ENCODE measurements at places on chromosomes 1 and 21. TPM values are rescaled to one million over a fixed set of nuclear protein-coding genes. Genes with fewer than 3 reads are reported as not detected.

The NCAM2 gene
- total RNA-seq, result not detected

The MKNK1 gene
- 22.7 TPM for total RNA-seq

The CHIA gene
- total RNA-seq, result not detected

The LCE1A gene
- not detected for total RNA-seq

The CCDC18 gene
- 10.3 TPM for total RNA-seq

GRCh38 chr1:77845951-77846350 is 42.5 kb upstream of the NEXN start:
- no peak for DNase-seq
- no peaks in the 10 kb centered on the region for H3K36me3 ChIP-seq
- no peak overlapping the region for H3K27ac ChIP-seq
- no peaks in the 10 kb centered on the region for H3K4me1 ChIP-seq

GRCh38 chr1:91876781-91877573 is 9.0 kb downstream of the TGFBR3 start:
- no peaks in the 10 kb centered on the region for H3K27me3 ChIP-seq
- no peak overlapping the region for H3K27ac ChIP-seq
- no peaks in the 10 kb centered on the region for H3K36me3 ChIP-seq
- no peak for DNase-seq
- H3K4me3 ChIP-seq, result no peak overlapping the region

DNA sequence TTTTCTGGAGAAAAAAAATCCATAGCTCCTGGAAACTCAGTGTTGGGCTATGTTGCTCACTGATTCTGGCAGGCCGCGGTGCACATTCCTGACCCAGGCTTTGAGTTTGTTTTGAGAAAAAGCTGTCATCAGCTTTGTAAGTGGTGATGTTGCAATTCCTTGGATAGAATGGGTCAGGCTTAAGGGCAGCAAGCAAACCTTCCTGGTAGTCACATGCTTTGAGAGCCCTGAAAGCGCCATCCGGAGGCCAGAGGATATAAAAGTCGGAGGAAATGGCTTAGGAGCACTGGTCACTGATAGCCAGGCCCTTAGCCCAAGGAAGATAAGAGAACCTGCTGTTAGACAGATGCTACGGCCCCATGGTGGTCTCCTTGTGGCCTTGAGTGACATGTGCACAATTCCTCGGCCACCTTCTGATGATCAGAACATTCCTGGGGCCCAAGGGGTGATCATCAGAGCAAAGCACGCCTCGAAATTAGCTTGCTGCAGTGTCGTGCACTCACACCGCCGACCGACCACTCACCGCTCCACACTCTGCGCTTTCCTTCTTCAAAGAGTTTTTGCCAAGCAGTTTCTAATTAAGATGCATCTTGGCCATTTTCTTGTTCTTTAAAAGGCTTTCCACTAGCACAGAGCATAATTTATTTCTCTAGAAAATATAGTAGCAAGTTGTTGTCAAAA is 78.6 kb downstream of the MAN1C1 start:
- peak overlapping the region; percentile 74 for H3K27ac ChIP-seq
- no peak overlapping the region for H3K4me3 ChIP-seq
- DNase-seq, result peak; percentile 84
- H3K27me3 ChIP-seq, result no peaks in the 10 kb centered on the region
- H3K36me3 ChIP-seq, result no peaks in the 10 kb centered on the region
- H3K4me1 ChIP-seq, result no peaks in the 10 kb centered on the region

DNA sequence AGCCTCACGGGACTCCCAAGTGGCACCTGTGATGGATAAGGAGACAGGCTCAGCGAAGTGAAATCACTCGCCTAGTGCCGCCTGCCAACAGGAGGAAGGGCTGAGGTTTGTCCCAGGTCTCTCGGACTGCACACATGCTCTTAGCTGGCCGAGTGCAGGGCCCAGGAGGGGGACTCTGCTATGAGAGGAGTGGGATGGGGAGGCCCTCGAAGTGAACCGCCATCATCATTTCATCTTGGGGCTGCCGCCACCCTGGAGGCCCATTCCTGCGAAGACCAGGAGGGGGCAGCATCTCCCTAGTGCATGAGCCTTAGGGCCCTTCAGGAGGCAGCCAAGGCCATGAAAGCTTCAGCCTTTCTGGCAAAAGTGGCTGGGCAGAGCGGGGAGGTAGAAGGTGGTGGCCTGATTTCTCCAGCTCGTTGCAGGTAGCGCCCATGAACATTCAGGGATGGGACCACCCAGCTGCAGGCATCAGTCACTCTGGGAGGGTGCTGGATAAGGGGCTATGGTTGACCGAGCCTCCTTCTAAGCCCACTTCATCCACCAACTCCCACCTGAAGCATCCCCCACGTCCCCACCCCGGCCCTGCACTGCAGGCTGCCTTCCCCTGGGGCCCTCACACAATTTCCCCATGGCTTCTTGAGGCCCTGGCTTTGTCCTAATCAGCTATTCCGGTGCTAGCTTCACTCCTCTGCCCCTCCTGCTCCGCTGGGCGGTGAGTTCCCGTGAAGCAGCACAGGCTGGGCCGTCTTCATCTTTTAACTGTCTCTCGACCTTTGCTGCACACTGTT is 17.2 kb upstream of the RASSF5 start:
- peak; percentile 82 for DNase-seq
- H3K36me3 ChIP-seq, result no peaks in the 10 kb centered on the region
- peaks cover 3% of the 10 kb centered on the region for H3K4me1 ChIP-seq
- no peaks in the 10 kb centered on the region for H3K27me3 ChIP-seq

DNA sequence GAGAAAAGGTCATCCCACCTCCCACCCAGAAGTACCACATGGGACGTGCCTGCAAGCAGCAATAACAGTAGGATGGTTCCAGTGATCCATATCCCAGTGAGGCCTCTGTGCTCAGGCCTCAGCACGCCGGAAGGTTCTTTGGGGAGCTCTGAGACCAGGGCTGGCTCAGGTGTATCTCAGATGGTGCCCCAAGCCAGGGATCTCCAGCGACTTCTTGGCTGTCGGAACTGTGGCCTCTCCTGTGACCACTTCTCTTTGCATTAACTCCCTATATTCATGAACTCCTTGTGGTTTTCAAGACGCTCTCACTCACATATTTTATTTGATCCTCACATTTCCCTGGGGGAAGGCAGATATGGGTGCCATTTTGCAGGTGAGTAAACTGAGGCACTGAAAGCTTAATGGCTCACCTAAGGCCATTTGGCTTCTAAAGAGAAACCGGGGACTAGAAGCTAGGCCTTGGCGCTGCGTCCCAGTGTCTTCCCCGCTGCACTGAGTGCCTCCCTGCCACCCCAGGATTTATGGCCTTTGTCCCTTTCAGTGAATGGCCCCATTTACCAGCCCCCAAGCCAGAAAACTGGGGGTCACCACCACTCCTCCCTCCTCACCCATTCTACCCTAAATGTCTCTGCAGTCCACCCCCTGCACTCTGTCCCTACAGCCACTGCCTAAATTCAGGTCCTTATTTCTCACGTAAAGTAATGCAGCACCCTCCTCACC is 101.9 kb downstream of the CCDC185 start:
- no peak overlapping the region for H3K4me3 ChIP-seq
- no peaks in the 10 kb centered on the region for H3K4me1 ChIP-seq
- no peaks in the 10 kb centered on the region for H3K36me3 ChIP-seq
- H3K27me3 ChIP-seq, result no peaks in the 10 kb centered on the region

- peaks cover 14% of the 10 kb centered on the region for H3K4me1 ChIP-seq
- H3K27ac ChIP-seq, result no peak overlapping the region
- no peaks in the 10 kb centered on the region for H3K36me3 ChIP-seq
These were observed 2.9 kb downstream of the KCNJ10 start for GRCh38 chr1:160066829-160067745.

DNA sequence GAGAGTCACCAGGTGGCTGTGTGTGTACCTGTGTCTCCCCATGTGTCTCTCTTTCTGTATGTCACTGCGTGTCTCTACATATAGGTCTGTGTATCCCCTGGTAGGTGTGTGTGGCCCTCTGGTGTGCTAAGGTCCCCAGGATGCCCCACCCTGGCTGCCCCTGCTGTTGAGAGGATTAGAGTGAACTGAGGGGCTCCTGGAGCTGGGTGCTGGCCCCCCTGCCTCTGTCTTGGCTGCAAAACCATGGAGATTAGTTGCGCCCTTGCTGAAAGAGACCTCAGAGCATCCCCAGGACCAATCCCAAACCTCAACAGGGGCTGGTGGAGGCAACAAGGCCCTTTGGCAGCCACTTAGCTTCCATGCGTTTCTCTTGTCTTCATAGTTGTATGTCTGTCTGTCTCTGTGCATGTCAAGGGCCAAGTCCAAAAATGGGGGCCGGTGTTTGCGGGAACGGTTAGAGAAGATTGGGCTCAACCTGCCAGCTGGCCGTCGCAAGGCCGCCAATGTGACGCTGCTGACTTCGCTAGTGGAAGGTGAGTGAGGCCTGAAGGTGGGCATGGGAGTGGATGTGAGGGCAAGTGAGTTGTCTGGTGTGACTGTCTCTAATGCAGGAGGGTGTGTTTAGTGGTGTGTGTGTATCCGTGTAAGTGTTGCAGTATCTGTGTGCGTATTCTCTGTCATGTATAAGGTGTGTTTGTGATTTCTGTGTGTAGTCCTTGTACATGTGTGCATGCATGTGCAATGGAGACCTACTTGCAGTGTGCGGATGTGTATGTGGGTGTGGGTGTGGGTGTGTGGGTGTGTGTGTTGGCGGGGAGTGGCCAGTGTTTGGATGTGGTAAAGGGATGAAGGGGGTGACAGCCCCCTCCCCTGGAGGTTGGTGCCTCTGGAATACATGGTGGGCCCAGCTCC is 16.7 kb downstream of the TFAP2E start:
- H3K4me3 ChIP-seq, result no peak overlapping the region
- no peaks in the 10 kb centered on the region for H3K36me3 ChIP-seq
- no peak for DNase-seq
- H3K27me3 ChIP-seq, result no peaks in the 10 kb centered on the region

DNA sequence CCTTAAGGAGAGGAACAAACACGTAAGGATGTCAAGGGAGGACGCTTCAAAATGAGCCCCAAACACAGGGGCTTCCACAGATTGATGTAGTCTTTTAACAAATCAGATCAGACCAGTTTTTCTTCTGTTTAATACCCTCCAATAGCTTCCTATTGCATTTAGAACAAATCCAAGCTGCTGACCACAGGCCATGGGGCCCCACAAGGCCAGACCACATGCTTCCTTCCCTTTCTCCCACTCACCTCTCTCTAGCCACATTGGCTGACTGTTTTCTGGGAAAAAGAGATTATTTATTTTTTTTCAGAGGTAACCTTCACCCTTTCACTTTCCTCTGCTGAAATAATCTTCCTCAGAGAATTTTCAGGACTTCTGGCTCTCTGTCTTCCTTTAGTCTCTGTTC is 380.6 kb downstream of the SIPA1L2 start:
- no peak overlapping the region for H3K4me3 ChIP-seq
- H3K36me3 ChIP-seq, result no peaks in the 10 kb centered on the region
- no peaks in the 10 kb centered on the region for H3K4me1 ChIP-seq
- H3K27me3 ChIP-seq, result no peaks in the 10 kb centered on the region
- H3K27ac ChIP-seq, result peak overlapping the region; percentile 46

DNA sequence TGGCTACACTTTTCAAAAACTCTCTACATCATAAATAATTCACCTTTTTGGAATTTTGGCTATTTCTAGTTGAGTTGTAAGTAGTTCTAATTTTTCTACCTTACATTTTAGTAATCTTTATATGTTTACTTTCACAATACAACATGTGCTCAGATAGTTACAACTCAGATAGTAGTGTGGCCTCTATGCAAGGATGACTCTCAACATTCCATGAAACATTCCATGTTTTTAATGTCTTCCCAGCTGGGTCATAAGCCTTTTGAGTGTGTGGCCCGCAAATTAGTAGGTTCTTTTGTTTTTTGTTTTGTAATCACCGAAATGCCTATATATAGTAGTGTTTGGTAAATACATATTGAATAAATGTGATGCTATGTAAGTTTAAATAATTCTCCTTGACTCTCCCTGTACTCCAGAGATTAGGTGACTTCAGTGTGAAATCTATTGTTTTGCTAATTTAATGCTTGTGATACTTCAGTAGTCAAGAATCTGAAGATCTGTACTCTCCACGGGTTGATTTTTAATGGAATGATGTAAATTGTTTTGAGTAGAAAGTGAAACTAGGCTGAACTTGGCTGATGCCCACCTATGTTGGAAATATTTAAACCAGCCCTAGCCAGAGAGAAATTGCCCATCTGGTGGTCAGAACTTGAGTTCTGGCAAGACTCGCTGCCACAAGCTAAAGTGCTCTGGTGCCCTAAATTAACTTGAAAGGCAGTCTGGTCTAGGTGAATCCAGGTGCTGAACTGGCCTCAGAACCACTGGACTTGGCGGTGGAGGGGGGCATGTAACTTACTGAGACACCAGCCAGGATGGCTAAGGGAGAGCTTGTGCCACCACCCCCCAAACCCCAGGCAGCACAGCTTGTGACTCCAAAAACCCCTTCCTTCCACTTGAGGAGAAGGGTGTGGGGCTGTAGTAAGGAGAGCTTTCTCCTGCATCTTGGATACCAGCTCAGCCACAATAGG is 165.6 kb downstream of the USP25 start:
- H3K27ac ChIP-seq, result no peak overlapping the region
- H3K4me3 ChIP-seq, result no peak overlapping the region
- DNase-seq, result no peak
- no peaks in the 10 kb centered on the region for H3K36me3 ChIP-seq
- H3K4me1 ChIP-seq, result no peaks in the 10 kb centered on the region

GRCh38 chr1:145977486-145978470 is 13.3 kb downstream of the POLR3GL start:
- H3K27ac ChIP-seq, result no peak overlapping the region
- H3K36me3 ChIP-seq, result no peaks in the 10 kb centered on the region
- peak; percentile 68 for DNase-seq
- H3K4me1 ChIP-seq, result peaks cover 32% of the 10 kb centered on the region

DNA sequence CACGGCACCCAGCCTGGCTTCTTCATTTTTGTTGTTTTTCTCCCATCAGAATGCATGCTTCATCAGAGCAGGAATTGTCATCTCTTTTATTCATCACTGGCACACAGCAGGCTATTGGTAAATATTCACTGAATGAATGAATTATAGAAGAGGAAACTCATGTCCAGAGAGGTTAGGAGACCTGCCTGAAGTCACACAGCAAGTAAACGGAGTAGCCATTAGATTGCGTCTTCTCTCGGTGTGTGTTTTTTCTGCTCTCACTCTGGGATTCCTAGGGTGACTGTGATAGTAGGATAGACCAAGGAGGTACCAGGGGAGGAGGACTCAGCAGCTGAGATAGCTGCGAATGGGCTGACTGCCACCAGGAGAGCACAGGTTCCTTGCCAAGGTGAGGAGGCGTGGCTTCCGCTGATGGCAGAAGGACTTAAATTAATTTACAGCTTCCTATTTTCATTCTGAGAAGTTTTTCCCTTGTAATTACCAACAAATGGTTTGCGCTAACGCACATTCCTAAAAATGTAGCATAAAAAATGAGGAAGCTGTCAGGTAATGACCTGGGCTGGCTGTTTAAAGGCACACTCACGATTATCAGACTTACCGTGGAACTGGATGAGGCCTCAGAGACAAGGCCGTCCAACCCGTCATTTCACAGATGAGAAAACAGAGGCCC is 4.5 kb upstream of the NCMAP start:
- H3K27ac ChIP-seq, result peak overlapping the region; percentile 81
- DNase-seq, result no peak
- no peaks in the 10 kb centered on the region for H3K36me3 ChIP-seq

DNA sequence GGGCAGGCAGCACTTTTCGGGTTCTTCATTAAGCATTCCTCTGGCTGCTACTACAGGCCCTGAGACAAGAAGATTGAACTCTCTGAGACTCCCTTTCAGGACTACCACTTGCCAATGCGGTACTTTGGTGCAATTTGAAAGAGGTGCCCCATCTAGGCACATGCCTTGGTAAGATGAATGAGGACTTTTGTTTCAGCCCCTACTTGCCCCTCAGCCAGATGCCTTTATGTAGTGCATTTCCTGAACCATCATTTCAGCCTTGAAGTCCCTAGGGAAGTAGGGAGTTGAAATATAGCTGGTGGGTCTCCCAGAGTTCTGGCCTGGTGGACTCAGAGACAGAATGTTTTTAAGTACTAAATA is 123.8 kb downstream of the PLXNA2 start:
- no peak for DNase-seq
- H3K27me3 ChIP-seq, result no peaks in the 10 kb centered on the region
- H3K4me1 ChIP-seq, result peaks cover 24% of the 10 kb centered on the region
- no peaks in the 10 kb centered on the region for H3K36me3 ChIP-seq
- peak overlapping the region; percentile 19 for H3K27ac ChIP-seq
- H3K4me3 ChIP-seq, result no peak overlapping the region

All from Caco-2 (cell line).